Activated B cell treated with CpG ODN at 0.5 μM for 24 hours (primary cell): ENCODE measurements at places on chromosomes 16 and 17. TPM values are rescaled to one million over a fixed set of nuclear protein-coding genes. Genes with fewer than 3 reads are reported as not detected.

DNA sequence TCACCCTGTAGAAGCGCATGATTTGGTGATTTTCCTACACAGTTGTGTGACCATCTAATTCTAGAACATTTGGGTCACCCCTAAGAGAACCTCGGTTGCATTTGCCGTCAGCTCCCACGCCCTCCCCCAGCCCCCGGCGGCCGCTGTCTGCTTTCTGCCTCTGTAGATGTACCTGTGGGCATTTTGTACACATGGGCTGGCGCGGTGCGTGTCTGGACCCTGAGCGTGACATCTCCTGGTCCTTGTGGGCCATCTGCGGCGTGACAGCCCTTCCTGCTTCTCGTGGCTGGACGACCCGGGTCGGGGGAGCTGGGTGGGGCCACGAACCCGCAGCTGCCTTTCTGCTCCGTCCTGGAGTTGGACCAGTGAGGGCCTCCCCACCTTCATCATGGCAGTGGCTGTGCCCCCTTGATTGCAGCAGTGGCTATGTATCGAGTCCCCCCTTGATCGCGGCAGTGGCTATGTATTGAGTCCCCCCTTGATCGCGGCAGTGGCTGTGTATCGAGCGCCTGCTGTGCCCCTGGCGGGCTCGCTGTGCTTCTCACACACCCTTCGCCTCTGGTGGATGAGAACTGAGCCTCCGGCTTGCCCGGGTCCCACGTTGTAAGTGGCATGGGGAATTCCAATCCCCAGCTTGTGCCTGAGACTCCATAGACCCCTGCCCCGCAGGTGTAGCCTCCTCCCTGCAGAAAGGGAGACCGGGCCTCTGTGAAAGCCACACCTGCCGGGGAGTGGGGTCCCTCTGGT, 24.1 kb downstream of the GSE1 start:
- DNase-seq, result no peak

- DNase-seq, result peak; percentile 42
These were observed 9.4 kb downstream of the MAP3K14 start for GRCh38 chr17:45307290-45308015.

The CRHR1 gene
- total RNA-seq, result not detected in 2 replicates

The ACSM5 gene
- not detected in 2 replicates for total RNA-seq

DNA sequence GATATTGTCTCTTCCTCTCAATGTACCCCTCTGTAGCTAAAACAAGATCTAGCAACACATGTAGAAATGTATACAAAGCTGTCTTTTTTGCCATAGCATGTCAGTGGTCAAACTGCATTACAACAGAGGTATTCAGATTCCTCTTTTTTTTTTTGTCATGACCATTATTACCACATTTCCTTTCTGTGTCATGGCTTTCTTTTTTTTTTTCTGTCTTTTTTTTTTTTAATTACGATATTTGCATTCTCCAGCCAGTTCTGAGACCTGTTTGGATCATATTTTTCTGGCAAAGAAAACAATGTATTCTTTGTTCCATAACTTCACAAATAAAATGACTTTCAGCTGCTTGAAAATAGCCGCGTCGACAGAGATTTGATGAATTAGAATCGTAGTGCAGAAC, 27.4 kb upstream of the CAPNS2 start:
- DNase-seq, result no peak

The DDX19B gene
- total RNA-seq, result 33.7 and 42.2 TPM in 2 replicates

- DNase-seq, result no peak
These were observed 28.2 kb downstream of the CMTR2 start for GRCh38 chr16:71260995-71261394.

The CLEC10A gene
- total RNA-seq, result not detected in 2 replicates

DNA sequence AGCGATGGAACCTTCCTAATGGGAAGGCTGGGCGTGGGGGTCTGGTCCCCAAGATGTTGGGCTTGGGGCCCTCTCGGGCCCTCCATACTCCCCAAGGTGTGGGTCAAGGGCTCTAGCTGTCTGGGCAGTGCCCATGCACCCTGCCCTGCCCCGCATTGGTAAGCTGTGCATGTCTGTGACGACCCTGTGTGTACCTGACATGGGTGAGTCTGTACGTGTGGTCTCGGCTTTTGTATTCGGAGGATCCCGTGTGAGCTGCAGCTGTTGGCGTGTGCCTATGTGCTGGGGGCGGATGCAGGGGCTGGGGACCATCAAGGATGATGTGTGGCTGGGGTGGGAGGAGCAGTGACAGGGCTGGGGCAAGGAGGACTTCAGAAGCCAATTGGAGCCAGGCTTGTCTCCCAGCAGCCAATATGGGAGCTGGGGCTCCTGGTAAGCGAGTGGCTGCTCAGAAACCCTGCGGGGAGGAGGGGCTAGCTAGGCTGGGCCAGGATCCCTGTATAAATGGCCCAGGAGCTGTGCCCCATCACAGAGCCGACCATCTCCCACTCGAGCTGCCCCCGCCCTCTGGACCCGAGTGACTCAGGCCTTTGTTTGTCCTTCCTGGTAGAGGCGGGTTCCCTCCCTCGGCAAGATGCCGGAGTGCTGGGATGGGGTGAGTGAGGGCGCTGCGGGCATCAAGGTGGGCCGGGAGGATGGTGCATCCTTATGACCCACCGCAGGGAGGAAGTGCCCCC, at the start of gene NDRG4:
Gene NDRG4, plus strand, starts transcription at position 529 of the 737 bp plus-strand sequence. Its CDS starts 106 bp downstream, at position 635.
- DNase-seq, result no peak

DNA sequence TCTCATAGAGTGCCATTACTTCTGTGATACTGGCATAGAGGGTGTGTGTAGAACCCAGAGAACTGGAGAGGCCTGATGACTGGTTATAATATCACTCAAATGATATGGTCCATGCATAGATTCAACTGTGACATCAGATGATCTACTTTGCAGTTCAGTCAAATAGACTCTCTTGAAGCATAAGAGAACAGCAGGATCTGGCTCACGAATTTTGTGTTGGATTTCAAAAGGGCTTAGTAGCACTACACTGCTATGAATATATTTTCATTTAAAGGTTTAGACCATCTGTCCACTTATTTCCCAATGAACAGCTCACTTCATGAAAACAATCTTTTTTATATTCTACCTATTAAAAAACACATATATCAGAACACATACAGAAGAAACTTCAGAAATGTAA, 119.7 kb downstream of the KIF2B start:
- DNase-seq, result no peak

GRCh38 chr16:31488468-31489297, 5.8 kb downstream of the SLC5A2 start:
- DNase-seq, result no peak

GRCh38 chr16:30949650-30950515, 1.0 kb downstream of the ORAI3 start:
- DNase-seq, result peak; percentile 37

- no peak for DNase-seq
These were observed 3.1 kb upstream of the CAPN15 start for GRCh38 chr16:524274-525040.

GRCh38 chr17:61384354-61384691, 15.3 kb upstream of the TBX2 start:
- no peak for DNase-seq

DNA sequence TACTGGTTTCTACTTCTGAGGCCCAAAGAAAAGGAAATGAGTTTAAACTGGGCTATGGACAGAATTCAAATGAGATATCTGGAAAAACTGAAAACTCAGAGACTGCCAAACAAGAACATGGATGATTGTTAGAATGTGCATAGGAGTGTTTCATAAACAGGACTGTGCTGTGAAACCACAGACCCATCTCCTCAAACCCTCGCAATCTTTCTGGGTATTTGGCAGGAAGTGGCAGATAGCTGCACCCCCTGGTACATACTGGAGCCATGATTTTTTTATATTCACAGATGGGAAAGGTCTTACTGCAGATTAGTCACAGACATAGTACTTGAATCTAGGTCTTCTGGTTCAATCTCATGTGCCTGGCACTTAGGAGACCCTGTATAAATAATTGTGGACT, 145.0 kb downstream of the CCDC182 start:
- DNase-seq, result no peak

The CCL1 gene
- not detected in 2 replicates for total RNA-seq

- DNase-seq, result peak; percentile 42
These were observed 6.9 kb upstream of the ABCA10 start for GRCh38 chr17:69235338-69236058.

DNA sequence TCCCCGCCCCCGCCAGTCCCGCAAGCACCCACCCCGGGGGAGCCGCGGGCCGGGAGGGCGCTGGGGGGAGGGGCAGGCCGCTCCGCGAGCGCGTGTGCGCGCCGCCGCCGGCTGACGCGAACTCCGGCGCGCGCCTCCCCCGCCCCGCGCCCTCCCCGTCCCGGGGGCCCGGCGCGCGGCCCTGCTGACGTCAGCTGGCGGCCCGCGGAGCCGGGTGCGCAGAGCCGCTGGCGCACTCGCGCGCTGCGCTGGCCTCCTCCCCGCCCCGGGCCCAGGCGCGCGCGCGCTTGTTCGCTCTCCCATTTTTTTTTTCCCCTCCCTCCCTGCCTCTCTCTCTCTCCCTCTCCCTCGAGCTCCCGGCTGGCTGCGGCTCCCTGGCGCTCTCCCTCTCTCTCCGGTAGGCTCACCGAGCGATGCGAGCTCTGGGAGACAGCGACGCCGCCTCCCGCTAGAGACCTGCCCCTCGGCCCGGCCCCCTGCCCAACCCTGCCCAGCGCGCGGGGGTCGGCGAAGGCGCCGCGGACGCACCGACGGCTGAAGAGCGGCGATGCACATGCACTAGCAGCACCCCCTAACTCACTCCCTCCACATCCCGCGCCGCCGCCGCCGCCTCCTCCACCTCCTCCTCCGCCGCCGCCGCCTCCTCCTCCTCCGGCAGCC, at the start of gene GNAO1:
Gene GNAO1, plus strand, starts transcription at position 334 of the 660 bp plus-strand sequence. CDS start 747 bp downstream, outside the sequence.
- DNase-seq, result peak; percentile 59

- no peak for DNase-seq
These were observed 1.7 kb downstream of the ACADVL start for GRCh38 chr17:7221278-7222092.

DNA sequence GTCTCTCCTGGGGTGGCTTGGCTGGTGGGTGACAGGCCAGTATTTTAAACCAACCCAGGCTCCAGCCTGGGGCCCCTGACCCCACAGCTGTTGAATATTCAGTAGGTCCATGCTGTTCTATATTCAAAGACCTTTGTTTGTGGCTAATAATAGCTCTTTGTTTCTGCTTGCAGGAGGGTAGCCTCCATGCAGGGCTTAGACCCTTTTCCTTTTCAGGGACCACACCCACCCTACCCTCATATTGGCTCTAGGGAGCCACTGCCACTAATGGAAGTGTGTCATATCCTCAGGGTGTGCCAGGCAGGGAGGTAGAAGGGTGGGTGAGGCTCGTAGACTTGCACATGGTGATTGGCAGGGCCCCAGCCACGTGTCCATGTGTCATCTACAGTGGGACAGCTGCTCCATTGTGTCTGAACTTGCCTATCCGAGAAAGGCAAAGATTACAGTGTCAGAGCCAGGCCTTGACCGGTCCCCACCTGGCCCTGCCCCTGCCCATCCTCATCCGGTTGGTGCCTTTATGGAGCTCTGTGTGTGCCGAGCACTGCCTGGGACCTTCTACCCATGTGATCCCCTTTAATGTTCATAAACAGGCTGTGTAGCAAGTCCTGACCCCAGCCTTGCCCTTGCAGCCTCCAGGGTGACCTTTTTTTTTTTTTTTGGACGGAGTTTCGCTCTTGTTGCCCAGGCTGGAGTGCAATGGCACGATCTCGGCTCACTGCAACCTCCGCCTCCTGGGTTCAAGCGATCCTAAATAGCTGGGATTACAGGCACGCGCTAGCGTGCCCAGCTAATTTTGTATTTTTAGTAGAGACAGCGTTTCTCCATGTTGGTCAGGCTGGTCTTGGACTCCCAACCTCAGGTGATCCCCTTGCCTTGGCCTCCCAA, 22.1 kb downstream of the TMC7 start:
- DNase-seq, result no peak

DNA sequence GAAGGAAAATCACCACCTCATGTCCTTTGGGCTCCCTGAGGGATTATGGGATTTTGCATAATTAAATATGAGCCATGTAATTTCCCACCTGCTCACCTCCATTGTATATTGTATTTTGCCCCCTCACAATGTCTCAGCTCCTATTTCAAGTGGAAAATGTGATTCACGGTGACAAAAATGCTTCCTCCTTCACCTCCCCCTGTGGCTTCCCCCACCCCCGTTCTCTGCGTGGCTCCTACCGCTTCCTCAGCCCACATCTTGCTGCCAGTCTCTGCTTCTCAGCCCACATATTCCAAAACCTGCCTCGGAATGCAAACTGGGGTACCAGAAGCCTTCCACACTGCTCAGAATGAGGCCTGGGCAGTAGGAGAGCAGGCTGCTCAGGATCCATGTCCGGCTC, 394.5 kb upstream of the C16orf82 start:
- DNase-seq, result no peak

DNA sequence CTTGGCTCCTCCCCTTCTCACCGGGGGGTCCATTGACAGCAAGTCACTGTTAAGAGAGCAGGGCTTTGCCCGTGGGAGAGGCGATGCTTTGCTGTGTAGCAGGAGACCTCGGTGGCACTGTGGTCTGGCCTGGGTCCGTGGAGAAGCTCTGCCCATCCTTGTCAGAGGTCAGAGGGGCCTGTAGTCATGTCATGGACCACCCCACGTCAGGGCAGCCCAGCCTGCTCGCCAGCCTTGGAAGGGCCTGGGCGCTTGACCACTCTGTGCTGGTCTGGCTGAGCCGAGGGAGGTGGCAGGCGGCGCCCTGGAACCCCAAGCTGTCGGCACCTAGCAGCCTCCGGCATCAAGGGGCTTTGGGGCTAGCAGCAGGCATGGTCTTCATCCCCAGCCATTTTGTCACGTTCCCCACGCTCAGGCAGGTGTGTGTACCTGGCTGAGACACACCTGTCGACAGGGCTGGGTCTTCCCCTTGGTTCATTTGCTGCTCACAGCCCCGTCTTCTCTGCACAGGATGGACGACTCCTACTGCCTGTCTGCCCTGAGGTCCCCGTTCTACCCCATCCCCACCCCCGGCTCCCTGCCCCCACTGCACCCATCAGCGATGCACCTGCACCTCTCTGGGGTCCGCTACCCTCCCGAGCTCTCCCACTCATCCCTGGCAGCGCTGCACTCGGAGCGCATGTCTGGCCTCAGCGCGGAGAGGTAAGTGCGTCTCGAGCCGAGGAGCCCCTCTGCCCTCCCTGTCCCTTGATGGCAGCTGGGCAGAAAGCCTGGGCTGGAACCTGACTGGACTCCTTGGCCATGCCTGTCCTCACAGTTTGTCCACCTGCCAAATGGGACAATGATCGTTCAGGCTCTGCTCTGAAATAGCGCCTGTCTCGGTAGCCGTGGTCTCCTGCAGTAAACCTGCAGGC, 33.3 kb downstream of the GINS2 start:
- no peak for DNase-seq

DNA sequence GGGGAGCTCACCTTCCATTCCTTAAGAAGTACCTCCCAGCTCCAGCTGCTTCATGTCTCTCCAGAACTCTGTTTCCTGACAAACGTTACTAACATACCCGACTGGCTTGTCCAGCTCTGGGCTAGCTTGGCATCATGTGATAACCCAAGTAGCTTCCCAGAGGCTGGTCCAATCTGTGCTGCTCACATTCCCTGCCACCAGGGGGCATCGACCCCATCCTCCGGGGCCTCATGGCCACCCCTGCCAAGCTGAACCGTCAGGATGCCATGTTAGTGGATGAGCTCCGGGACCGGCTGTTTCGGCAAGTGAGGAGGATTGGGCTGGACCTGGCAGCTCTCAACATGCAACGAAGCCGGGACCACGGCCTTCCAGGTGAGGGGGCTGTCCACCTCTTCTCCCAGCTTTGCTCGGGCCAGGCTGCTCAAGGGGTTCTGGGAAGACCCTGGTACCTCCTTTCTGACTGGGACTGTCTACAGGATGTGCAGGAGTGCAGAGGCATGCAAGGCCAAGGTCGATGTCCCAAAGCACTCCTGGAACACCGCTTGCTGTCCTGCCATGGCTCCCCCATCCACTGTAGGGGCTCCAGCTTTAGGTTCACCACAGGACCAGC, 7.6 kb downstream of the EPX start:
- DNase-seq, result peak; percentile 35

The TMIGD1 gene
- not detected in 2 replicates for total RNA-seq
